ENCODE measurements at places on chromosomes 3 and 15.

DNA sequence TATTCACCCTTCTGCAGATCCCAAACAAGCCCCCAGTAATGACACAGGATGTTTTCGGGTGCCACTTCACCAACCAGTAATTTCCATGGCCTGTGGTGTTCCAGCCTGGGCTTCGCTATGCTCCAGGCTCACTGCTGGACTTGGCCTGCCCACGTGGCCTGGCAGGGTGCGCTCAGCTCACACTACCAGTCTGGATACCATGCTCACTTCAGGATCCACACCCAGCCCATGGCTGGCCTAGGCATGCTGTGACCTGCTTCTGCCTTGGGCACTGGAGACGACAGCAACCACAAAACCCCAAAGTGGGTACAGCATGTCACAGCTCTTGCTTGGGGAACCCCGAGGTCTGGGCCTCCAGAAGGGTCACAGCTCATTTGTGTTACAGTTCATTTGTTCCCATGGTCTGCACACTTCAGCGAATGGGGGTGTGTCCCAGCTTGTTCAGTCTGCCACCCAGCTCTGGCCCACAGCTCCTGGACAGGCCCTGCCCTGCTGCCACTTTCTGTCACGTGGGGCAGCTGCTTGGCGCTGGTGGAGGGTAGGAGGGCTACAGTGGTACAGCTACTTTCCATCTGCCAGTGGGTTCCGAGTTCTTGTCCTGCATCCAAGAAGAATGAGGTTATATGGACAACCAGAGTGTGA, 650.8 kb downstream of the MCTP2 start:
- DNase-seq, result no peak

DNA sequence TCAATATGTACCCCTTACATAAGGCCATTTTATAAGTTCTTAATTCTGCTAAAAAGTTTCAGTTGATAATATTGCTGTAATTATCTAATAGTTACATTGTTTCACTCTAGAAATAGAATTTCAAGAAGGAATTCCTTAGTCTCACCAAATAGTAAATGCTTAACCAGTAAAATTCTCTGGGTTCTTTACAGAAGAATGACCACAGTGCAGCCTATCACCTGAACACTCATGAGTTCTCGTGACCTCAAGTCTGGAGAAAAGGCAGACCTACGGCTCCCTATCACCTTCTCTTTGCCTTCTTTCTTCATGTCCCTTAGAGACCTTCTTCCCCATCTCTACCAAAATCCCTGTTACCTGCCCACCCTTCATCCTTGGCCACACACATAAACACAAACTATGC, 30.9 kb downstream of the CCDC191 start:
- no peak for DNase-seq

DNA sequence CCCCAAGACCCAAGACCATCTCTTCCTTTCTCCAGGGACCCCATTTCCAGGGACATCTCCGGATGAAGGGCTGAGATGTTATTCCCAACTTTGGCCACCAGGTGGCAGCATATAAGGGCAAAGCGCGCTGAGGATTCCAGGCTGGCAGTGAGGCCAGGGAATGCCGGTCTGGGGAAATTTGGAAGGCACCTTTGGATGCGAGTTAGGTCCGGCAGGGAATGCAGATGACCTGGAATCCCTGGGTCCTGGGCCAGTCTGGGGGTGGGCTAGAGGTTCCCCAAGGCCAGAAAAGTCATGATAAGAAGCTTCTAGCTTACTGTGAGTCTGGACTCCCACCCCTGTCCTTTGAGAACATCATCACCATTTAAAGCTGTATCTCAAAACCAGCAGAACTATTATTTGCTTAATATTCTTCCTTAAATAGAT, 1.6 kb upstream of the CHST13 start:
- no peak for DNase-seq

GRCh38 chr3:108297647-108298046, 1.3 kb downstream of the HHLA2 start:
- DNase-seq, result no peak

GRCh38 chr15:73118055-73118454, 65.8 kb downstream of the NEO1 start:
- no peak for DNase-seq

GRCh38 chr15:65368302-65369211, 9.2 kb downstream of the IGDCC3 start:
- DNase-seq, result no peak

GRCh38 chr3:129336093-129336706, 57.5 kb downstream of the HMCES start:
- no peak for DNase-seq

DNA sequence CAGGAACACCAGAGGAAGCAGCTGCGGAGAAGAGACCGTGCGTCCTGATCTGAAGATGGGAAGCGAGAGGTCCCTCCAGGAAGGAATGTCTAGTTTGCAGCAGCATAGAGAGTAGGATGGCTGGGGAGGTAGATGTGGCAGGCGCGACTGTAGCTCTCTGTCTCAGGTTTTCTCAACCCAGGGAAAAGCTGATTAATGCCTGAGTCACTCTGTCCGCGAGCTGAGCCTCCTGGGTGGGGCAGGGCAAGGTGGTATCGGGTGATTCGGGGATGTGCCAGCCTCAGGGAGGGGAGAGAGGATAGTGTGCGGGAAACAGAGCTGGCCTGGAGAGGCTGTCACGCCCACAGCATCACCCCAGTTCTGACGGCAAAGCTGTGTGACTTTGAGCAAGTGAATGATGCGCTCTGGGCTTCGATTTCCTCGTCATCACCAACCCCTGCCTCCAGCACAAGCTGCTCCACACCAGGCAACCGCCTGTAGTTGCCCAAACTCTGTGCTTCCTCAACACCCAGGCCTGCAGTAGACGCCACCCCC, 28.4 kb downstream of the CPN2 start:
- no peak for DNase-seq

GRCh38 chr3:3560591-3561311, 238.5 kb upstream of the LRRN1 start:
- DNase-seq, result no peak

GRCh38 chr15:77737238-77738037, 104.7 kb upstream of the LINGO1 start:
- no peak for DNase-seq

DNA sequence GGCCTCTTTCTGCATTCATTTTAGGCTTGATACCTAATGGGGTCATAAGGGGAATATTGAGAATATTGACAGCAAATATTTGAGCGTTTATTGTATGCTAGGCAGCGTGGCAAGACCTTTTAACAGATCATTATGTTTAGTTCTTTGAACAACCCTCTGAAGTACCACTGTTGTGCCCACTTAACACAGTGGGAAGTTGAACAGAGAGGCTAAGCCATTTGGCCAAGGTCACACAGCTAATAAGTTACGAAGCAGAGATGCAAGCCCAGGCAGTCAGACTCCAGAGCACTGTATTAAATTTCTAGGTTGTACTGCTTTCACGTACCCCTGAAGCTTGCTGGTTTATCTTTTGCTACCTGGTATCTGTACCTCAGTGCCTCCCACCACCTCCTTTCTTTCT, 1.1 kb downstream of the RAB7A start:
- DNase-seq, result no peak

DNA sequence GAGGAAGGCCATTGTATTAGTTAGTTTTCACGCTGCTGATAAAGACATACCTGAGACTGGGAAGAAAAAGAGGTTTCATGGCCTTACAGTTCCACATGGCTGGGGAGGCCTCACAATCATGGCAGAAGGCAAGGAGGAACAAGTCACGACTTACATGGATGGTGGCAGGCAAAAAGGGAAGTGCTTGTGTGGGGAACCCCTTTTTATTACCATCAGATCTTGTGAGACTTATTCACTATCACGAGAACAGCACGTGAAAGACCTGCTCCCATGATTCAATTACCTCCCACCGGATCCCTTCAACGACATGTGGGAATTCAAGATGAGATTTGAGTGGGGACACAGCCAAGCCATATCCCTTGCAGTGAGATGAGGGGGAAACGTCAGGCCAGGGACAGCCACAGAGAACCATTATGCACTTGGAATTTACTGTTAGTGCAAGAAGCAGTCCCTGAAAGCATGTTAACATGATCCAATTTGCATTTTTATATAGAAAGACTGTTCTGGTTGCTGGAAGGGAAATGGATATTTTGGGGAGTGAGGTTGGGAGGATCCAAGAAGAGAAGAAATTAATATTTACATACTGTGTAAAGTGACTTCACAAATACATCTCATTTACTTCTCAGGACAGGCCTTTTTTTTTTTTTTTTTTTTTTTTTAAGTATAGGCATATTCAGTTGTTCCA, 87.1 kb downstream of the ARNT2 start:
- no peak for DNase-seq

- DNase-seq, result no peak
These were observed 5.4 kb downstream of the NFKBIZ start for GRCh38 chr3:101854608-101855304.

DNA sequence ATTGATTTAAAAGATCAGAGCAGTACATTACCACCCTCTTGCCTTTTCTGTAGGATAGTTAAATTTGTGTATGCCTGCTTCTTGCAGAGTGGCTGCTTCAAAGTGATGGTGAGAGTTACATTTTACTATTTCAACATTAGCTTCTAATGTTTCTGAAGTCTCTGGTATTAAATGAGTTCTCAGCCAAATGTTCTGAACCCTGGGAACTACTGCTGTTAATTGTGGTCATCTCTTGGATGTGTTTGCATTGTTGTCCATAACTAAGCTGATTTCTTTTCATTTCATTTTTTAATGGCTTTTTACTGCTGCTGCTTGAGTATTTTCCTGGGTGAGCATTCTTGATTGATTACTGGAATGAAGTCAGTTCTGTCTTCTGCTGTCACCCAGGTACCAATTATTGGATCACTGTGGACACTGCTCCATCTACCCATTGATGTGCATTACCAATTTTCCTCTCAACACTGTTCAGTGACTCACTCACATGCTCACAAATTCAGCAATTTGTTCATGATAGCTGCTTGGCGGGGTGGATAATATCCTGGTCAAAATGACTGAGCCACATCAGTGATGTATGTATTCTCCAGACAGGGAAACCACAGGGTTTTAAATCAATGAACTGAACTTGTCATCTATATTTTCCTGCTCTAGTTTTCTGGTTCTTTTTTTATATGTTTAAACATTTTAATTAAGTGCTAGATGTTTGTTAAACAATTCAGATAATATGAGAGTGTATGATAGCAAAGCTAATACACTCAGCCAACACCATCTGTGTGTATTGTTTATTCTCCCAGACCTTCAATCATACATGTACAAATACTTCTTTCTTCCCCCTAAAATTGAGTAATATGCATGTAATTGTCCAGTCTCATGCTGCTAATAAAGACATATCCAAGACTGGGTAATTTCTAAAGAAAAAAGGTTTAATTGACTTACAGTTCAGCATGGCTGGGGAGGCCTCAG, 587.6 kb downstream of the RSL24D1 start:
- DNase-seq, result no peak

DNA sequence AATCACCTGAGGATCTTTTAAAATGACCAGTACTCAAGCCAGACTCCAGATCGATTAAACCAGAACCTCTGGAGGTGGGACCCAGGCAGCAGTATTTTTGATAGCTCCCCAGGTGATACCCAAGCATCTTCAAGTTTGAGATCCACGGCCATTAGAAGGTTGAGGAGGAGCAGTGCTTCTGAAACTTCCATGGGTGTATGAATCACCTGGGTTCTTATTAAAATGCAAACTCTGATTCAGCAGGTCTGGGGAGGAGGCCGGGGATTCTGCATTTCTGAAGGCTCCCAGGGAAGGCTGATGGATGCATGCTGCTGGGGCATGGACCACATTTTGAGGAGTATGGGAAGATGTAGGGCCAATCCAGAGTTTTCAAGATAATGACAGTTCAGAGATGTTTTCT, 55.4 kb downstream of the ATG7 start:
- DNase-seq, result no peak

GRCh38 chr3:159892801-159893200, 95.8 kb upstream of the IL12A start:
- no peak for DNase-seq

Measured in activated CD8-positive, alpha-beta memory T cell treated with anti-CD3 and anti-CD28 coated beads, Interleukin-2, amount 10 ng/mL, durations not matched to agents 7 days and 5 days (primary cell).